Stimulated activated CD4-positive, alpha-beta T cell treated with anti-CD3 and anti-CD28 coated beads, TNF-alpha, amount 100 ng/mL, for 48 hours (primary cell): ENCODE measurements at places on chromosomes 16 and 17.

DNA sequence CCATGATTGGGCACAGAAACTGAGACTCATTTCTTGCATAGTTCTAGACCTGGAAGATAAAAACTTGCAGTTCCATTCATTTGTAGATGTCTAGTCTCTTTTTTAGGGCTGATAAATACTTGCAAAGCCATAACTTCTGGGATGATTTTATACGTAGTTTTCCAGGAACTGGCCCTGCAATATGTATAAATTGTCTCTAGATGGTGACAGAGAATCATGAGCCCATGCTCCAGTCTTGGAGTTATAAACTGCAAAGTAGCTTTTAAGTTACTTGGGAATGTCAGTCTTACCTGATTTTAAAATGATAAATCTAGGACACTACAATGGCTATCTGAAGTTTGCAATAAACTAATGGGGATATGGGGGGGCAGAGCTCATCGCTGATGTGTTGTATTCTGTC is 3.0 kb upstream of the ADAMTS18 start:
- DNase-seq, result no peak

GRCh38 chr16:80627108-80627507 is 86.3 kb downstream of the DYNLRB2 start:
- no peak for DNase-seq

DNA sequence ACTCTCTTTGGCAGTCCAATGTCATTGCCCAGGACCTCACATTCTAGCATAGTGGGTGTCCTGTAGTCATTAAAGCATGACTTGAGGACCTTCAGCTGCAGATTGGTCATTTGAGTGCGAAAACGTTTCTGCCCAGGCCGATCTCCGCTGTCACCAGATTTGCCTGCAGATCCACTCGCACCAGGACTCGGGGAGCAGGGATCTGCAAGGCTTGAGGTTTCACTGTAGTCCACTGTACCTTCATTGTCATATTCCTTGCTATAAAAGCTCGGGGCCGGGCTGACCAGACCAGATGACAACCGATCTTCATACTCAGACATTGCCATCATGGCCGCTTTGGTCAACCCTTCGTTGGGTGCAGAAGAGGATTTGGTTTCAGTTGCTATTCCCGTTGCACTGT is 254.2 kb downstream of the ZFHX3 start:
- DNase-seq, result no peak

DNA sequence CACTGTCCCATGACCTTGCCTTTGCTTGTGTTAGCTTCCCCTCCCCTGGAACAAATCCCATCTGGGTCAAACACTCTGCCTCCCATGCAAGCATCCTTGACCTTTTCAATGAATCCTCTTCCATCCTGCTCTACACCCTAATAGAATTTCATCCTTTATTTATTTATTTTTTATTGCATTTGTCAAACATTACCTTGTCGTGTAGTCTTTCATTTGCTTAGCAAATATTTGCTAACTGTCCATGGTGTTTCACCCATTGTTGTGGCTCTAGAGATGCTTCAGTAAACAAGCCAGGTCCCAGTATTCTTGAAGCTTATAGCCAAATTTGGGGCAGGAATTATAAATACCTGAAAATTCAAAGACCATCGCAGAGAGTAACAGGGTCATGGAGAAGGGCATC is 51.0 kb upstream of the MRTFB start:
- DNase-seq, result no peak

GRCh38 chr17:73290399-73291259 is 21.2 kb downstream of the CDC42EP4 start:
- DNase-seq, result no peak

GRCh38 chr16:12494661-12495060 is 309.0 kb downstream of the CPPED1 start:
- no peak for DNase-seq

GRCh38 chr17:31693433-31694220 is 165.4 kb downstream of the COPRS start:
- DNase-seq, result no peak

DNA sequence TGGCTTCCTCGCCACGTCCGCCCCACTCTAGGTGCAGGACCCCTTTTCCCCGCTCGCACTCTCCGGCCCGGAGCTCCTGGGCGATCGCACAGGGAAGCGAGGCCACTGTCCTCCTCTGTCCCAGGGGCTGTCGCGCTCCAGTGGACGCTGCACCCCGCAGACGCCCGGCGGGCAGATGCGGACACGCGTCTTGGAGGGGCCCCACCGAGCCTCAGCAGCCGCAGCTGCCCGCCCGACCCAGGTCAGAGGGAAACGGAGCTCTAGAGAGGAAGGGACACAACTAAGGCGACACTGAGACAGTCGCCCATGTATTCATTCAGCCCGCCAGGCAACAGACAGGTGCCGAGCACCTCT is 726 bp upstream of the SLC13A5 start:
- DNase-seq, result no peak

DNA sequence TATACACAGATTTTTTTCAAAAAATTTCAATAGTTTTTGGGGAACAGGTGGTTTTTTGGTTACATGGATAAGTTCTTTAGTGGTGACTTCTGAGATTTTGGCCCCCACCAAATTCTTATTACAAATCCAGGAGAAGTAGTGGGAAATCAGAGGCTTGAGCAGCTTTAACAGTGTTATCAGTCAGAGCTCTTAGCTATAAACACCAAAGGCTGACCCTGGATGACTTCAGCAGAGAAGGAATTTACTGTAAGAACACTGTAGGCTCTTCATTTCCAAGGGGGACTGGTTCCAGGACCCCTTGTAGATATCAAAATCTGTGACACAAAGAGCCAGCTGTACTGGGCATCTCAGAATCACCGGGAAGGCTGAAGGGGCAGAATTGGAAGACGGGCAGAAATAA is 17.8 kb downstream of the MPHOSPH6 start:
- DNase-seq, result no peak

DNA sequence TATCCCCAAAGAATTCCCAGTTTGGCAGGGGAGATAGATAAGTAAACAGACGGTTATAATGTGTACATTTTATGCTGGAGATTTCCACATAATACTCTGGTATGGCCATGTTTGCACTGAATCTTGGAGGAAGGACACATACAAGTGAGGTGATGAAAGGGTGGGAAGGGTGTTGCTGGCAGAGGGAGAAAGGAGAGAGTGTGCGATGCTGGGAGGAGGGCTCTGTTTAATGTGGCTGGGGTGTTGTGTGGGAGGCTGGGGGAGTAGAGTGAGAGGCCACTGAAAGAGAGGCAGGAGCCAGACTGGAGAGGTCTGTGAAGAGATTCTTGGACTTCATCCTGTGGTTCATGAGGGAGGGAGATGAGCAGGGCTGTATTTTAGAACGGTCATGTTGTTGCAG is 87.6 kb downstream of the SPACA3 start:
- no peak for DNase-seq

DNA sequence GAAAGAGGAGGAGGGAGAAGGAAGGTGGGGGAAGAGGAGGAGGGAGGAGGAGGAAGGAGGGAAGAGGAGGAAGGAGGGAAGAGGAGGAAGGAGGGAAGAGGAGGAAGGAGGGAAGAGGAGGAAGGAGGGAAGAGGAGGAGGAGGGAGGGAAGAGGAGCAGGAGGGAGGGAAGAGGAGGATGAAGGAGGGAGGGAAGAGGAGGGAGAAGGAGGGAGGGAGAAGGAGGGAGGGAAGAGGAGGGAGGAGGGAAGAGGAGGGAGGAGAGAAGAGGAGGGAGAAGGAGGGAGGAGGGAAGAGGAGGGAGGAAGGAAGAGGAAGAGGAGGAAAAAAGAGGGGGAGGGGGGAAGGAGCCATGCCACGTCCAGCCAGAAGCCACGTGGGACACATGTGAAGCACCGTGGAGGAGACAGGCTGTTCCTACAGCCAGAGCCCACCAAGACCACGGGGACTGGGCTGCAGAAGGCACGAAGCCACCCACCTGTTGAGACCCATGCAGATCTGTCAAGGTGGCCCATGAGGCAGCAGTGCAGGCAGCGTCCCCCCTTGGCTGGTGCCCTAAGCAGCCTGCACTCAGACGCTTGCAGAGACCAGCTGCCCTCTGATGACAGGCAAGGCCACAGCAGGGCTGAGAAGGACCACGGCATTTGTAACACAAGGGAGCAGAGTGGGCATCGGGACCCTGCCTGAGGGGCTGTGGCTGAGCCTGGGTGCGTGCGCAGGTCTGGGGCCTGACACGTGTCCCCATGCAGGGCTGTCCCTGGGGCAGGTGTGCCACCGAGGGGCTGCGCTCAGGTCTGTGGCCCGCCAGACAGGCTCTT is 10.3 kb downstream of the NDUFAF8 start:
- no peak for DNase-seq

DNA sequence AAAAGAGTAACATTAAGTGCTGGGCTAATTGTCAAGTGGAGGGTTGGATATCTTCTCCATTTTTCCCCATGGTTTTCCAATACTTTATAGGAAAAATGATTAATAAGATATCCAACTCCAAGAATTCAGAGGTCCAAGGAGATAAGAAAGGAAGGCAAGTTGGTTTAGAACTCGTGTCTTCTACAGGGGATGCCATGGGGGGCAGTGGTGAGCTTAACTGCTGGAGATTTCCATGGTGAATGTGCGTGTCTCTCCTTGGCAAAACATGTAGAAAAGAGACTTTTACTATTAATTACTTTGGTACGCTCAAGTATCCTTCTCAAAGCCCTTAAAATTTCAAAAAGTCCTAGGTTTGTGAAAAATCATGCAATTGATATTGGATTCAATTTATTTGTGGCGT is 982.9 kb upstream of the RBFOX1 start:
- DNase-seq, result no peak

GRCh38 chr16:48489376-48489775 is 104.2 kb upstream of the SIAH1 start:
- no peak for DNase-seq

- DNase-seq, result no peak
These were observed 123.8 kb downstream of the SMG6 start for GRCh38 chr17:2179615-2180295.

DNA sequence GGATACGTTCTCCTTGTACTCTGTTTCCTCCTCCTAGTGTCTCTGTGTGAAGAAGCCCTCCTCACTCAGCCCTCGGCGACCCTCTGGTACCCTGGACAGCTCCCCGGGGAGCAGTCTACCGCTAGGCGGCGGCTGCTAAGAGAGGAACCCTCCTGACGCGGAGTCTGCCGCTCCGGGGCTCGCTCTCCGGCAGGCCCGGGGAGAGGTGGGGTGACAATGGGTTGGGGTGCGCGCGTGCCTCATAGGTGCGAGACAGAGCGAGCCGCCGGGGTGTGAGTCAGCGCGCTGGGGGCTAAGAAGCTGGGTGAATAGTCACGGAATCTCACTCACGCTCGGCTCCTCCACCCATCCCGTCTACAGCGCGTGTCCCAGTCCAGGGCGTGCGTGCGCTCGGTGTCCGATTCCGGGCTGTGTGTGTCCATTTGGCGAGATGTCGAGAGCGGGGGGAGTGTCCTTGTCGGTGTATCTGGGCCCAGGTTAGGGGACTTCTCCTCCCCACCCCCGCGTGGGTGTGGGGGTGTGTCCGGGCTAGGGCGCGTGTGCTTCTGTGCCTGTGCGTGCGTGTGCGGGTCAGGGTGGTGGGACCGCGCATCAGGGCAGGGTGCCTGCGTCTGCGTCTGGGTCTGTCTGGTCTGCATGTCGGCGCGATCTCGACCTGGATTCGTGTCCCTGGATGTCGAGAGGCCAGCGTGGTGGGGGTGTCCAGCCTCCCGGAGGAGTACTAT is 577 bp upstream of the HS3ST2 start:
- peak; percentile 39 for DNase-seq

GRCh38 chr16:64276646-64277045 is 845.2 kb downstream of the CDH11 start:
- DNase-seq, result no peak

- DNase-seq, result no peak
These were observed 49.8 kb upstream of the METRNL start for GRCh38 chr17:83029571-83029970.

DNA sequence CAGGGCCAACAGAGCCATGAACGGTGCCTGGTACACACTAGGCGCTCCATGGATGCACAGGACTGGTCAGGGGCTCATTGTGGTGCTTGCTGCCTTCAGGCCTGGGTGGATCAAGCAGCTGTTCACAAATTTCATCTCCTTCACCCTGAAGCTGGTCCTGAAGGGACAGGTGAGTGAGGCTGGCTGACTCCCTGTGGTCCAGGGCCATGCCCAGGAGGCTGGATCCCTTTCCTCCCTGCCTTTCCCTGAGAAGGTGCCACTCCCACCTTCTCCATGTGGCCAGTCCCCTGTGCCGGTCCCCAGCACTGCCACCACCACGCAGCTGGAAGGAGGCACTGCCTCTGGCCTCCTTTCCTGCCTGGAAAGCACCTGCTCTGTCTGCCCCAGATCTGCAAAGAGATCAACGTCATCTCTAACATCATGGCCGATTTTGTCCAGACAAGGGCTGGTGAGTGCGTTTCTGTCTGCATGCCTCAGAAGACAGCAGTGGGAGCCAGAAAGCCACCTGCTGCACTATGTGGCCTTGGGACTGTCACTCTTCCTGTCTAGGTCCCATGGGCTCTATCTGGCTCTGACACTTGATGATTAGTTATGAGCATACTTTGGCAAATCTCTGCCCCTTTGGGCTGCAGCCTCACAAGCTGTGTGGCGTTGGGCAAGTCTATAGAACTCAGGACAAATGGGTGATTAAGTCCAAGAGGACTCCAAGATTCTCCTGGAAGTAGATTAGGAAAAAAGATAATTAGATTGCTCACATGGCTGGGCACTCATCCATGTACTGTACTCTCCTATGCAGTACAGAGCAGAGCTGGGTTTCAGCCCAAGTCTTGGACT is 9.4 kb downstream of the CETP start:
- no peak for DNase-seq

- no peak for DNase-seq
These were observed 11.0 kb upstream of the TACO1 start for GRCh38 chr17:63589646-63590045.

DNA sequence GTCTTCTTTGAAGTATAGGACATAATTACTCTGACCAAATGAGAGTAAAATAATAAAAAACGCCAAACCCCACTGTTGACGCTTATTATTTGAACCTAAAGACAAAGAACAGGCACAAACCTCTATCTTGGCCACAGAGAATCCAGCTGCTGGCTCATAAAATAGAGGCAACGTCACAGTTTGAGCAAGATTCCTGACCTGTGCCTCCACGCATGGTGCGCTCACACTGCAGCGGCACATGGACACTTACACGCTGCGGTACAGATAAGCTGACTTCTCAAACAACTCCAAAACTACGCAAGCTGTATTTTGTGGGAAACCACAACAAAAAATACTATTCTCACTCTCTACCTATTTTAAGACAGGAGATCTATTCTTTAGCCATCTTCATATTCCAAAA is 38.8 kb upstream of the TRAP1 start:
- no peak for DNase-seq

GRCh38 chr17:60080545-60080944 is 1.8 kb upstream of the HEATR6 start:
- DNase-seq, result no peak

- DNase-seq, result peak; percentile 46
These were observed 201.2 kb downstream of the UTP18 start for GRCh38 chr17:51461578-51462004.

- DNase-seq, result no peak
These were observed 11.5 kb downstream of the CLUH start for GRCh38 chr17:2700030-2700490.
